NCI-H1436 (cell line): ENCODE measurements at places on chromosomes 5 and 9.

GRCh38 chr5:135714126-135714894 lies 120.2 kb upstream of the SLC25A48 start:
- DNase-seq = no peak

- DNase-seq = no peak
Measured at GRCh38 chr5:100407053-100407452, 128.1 kb upstream of the FAM174A start.

- no peak for DNase-seq
Measured at GRCh38 chr5:3321119-3321760, 274.4 kb upstream of the IRX1 start.

GRCh38 chr5:45696206-45696836 lies at the start of gene HCN1:
HCN1 (minus strand) TSS chr5:45696380.
- peak; percentile 69 for DNase-seq

DNA sequence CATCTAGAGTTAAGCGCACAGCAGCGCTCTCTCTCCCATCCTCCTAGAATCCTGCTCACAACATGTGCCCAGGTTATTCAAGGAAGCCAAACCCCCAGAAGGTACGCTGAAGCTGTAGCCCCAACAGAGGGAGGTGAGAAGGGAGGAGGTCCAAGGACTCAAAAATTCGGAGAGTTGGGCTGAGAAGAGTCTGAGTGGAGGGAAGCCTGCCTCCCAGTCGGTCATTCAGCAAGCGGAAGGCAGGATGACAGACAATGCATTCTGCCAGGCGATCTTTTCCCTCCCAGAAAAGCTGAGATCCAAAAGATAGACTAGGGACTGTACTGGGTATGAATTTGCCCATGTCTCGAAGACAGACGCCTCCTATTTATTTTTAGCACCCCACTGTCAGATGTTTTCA lies 189.2 kb downstream of the FRMD3 start:
- DNase-seq = no peak

DNA sequence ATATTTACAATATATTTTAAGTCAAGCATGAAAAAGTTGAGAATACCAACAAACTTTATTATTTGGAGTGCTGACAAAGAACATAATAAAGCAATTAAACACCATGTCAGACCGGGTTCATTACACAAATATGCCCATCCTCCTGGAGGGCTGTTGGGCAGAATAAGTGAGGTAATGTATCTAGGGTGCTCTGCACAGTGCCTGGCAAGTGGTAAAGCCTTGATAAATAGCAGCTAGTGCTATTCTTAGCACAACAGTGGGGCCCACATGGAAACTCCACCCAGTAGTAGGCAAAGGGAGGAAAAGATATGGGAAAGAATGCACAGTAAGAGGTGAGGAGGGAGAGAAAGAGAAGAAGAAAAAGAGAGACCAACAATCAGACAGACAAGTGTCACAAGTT lies 97.7 kb downstream of the SLC1A3 start:
- DNase-seq = no peak

DNA sequence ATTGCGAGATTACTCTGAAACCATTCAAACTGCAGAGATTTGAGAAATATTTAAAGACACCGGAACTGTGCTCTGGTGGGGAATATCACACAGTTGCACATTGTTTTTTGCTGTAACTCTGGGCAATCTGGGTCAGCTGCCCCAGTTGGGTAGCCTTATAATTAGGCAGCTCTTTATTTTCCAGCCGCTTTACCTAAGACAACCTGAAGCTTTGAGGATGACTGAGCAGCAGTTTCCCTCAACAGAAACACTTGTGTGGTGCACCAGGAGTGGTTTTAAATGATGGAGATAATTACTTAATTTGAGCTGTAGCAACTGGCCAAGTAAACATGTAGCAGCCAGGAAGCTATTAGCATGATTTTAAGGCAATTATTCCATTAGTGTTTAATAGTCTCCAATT lies 2.9 kb downstream of the PLCXD3 start:
- peak; percentile 72 for DNase-seq

DNA sequence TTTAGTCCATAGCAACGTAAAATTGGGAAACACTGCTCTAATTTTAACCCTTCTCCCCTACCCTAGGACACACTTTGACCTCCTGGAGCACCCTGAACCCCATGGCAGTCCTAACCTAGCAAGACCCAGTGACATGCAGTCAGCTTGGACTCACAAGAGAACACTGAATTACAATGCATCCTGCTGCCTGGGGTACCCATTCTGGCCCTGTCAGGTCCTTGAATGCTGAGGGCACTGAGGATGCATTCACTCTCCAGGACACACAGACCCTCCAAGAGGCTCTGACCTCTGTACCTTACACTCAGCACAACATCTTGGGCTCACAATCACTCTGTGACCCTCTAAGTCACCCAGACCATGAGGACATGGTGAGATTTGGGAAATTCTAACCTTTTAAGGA lies 1.8 kb upstream of the PROP1 start:
- no peak for DNase-seq

GRCh38 chr5:142128675-142129208 lies 20.2 kb downstream of the NDFIP1 start:
- DNase-seq = no peak

DNA sequence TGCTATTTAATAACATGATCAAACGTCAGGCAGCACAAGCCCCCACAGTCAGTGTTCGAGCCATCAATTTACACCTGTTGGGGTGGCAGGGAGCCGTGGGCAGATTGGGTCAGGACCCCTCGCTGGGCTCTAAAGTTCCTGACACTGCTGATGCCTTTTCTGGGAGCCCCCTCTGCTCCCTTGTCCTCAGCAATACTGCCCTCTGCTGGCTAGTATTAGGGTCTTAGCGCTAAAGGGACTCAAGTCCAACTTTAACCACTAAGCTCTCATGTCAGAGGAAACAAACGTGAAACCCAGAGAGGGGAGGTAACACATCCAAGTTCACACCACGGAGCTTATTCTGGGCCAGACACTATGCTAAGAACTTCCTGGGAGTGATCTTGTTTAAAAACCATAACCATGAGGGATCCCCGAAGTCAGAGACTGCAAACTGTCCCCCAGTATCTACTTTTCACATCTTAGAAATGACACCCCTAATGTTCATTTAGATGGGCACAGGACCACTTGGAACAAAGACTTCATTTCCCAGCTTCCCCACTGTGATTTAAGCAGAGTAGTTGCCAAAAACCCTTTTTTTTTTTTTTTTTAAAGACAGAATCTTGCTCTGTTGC lies 20.4 kb downstream of the ANKS6 start:
- peak; percentile 70 for DNase-seq

GRCh38 chr5:129904667-129905472 lies 605 bp downstream of the CHSY3 start:
- no peak for DNase-seq

DNA sequence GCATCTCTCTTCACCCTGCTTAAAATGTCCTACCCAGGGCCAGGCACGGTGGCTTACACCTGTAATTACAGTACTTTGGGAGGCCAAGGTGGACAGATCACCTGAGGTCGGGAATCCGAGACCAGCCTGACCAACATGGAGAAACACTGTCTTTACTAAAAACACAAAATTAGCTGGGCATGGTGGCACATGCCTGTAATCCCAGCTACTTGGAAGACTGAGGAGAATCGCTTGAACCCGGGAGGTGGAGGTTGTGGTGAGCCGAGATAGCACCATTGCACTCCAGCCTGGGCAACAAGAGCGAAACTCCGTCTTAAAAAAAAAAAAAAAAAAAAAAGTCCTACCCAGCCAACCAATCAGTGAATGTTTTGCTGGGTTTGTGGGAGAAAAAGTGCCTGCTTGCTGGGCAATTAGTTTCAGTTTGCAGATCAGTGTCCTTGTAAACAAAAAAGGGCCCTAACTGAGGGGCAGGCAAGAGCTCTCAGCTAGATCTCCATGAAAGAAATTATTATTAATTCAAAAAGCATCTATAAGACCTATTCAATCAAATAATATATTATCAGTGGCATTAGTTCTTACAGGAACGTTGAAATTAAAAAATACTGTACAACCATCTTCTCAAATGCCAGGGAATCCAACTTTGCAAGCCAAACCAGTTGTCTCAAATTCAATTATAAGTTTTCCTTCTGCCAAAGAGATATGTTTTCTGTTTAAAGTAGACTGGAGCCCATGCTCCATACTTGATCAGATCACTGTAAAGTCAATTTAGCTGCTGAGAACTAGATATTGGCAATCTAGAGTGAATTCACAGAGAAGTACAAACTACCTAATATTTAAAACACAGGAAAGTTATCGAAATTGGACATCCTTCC lies 3.9 kb downstream of the MEGF9 start:
- no peak for DNase-seq

GRCh38 chr5:140556438-140556837 lies 835 bp downstream of the SRA1 start:
- DNase-seq = no peak

DNA sequence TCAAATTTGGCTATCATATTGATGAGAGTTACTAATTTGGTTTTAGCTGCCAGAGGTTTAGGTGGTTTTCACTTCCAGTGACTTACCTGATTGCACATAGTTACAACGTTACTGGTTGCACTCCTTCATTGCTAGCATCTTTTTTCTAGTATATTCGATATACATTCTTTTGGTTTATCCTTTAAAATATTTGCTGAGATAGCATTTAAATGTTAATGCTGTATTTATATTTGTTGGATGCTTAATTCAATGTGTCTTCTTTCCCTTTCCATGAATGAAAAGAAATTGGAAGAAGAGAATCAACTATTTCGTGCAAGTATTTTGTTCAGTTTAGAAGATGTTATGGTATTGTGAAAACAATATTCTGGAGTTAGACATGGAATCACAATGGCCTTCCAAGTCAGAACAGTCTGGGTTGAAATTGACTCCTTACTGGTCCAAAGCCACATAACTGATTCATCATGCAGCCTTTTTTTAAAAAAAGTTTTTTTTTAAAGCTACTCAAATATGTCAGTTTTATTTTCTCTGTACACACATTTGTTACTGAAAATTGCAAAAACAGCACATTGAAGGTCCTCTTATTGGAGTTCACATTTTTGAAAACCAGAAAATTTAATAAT lies 2.2 kb downstream of the SPIN1 start:
- DNase-seq = no peak

- no peak for DNase-seq
Measured at GRCh38 chr9:114737118-114737517, 55.1 kb upstream of the TEX48 start.

DNA sequence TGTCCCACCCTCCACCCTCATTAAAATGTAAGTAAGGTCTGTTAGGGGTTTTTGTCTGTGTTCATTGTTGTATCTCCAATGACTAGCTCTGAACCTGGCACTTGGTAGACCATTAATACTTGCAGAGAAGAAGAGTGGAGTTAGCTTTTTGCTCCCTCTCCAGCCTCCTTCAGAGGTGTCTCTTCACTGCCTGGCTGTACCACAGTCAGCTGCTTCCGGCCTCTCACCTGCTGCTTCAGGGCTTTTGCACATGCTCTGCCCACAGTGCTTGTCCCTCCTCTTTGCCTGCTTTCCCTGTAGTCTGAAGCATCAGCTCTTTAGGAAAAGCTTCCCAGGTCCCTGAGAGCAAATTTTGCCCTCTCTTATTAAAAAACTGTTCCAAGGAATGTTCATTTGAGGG lies 83.6 kb downstream of the SNX24 start:
- DNase-seq = no peak

DNA sequence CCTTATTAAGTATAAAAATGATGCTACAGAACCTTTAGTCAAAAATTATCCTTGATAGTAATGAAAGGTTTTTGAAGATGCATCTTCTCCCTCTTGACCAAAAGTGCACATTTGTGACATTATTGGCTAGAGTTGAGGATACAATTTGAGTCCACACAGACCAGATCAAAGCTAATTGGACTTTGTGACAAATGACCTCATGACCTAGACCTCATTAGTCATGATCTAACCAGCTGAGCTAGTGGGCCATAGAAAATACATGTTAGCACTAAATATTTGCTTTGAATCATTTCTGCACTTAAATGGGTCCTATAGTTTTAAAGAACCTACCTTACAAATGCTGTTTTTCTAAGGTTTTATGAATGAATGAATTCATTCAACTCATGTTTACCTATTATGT lies 182.1 kb downstream of the RFX3 start:
- no peak for DNase-seq

DNA sequence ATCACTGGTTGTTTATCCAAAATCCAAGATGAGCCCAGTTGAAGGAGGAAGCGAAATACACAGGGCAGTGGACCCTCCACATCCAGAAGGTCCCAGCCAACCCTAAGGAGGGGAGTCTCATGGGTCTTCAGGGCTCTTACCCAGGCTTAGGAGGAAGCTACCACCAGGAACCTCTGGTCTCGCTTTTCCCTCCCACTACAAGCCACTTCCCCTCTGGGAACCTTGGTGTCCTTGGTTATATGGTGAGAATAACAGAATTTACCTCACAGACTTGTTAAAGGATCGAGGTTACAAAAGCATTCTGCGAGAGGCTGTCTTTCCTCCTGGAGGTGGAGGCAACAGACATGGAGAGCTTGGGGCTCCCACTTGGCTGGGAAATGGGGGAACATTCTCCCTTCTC lies 3.4 kb downstream of the HIGD2A start:
- DNase-seq = no peak

DNA sequence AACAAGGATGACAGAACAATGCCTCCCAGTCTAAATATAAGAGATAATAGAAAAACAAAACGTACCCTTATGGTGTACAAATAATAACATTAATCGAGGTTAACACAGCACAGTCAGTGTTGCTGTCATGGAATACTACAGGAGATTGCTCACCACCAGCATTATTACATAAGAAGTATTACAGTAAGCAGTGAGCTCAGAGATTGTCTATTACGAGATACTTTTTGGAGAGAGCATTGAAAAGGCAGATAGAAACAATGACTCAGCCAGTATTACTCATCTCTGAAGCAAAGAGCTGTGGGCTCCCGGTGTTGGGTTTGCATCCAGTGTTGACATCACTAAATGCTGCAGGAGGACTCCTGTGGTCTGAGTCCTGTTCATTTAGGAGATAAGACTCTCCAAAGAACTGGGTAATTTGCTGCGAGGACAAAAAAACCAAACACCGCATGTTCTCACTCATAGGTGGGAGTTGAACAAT lies 191.9 kb upstream of the SEMA6A start:
- DNase-seq = no peak

DNA sequence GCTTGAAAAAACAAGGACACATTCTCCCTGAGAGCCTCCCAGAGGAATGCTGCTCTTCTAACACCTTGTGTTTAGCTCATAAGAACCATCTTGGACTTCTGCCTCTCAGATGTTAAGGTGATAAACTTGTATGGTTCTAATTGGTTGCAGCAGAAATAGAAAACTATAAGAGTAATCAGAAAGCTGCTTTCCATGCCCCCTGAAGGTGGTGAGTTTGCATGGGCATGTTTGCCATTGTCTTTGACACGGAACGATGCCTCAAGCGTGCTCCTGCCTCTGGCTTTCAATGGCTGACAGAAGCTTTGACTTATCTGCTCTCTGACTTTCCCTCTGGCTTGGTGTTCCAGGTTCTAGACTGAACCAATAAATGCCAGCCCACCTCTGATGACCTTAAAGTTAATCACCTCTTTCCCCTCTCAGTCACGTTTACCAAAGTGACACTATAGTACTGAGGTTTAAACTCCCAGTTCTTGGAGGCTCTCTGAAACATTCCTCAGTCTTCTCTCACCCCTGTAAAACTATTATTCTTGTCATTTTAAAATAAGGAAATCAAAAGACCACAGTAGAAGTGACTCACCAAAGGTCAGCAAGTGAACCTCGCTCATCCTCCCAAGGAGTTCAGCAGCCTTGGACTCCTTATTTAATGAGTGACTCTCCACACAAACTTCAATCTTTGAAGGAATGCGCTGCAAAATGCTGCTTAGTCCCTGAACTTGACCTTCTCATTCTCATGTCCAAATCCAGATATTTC lies 103.6 kb downstream of the PIK3R1 start:
- DNase-seq = no peak
